ENCODE measurements at places on chromosomes 6 and 20.

DNA sequence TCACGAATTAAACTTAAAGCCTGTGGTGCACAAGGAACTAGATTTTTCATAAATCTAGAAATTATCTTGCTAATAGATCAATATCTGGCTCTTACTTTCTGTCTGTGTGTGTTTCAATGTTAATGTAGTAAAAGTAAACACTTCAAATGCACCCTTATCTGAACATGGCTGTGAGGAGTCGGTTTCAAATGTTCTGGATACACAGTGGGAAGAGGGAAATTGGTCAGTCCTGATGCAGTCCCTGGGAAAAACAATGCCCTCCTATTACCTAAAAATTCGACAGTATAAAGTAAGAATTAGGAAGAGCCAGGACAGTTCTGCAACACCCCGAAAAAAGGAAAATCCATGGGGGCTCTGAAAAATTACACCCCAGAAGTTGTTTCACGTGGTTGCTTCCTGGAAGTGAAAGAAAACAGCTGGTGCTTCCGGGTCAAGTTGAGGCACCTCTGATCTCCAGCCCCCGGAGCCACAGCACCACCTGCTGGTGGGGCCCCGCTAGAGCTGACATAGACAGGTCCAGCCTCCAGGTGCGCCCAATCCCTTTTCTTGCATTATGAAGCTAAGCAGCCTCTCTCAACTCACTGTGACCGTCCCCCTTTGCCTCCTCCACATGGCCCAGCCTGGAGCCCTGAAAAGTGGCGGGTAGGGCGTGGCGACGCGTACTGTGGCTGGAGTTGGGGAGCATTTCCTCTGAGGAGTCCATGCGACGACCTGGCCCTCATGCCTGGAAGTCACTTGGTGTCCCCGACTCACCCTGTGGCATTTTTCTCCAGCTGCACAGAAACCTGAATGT, 8.3 kb downstream of the SEMG2 start:
- no peak for DNase-seq

DNA sequence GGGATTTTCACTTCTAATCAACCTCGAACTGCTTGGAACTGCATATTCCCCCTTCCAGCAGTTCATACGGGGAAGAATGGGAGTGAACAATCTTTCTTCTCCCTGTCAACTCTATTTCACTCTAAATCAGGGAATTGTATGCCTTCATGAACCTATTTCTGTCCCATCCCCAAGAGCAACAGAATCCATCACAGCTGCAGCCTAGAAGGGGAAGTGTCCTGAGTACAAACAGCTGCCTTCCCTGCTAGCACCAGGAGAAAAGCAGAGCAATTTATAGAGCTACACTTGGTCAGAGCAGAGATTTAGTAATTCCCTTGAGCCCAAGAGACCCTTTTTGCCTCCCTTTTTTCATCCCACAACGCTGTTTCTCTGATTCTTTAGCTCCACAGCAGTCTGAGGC, 208.4 kb downstream of the ADGRG6 start:
- DNase-seq = no peak

GRCh38 chr20:57868310-57868709, 158.5 kb upstream of the PMEPA1 start:
- DNase-seq = no peak

DNA sequence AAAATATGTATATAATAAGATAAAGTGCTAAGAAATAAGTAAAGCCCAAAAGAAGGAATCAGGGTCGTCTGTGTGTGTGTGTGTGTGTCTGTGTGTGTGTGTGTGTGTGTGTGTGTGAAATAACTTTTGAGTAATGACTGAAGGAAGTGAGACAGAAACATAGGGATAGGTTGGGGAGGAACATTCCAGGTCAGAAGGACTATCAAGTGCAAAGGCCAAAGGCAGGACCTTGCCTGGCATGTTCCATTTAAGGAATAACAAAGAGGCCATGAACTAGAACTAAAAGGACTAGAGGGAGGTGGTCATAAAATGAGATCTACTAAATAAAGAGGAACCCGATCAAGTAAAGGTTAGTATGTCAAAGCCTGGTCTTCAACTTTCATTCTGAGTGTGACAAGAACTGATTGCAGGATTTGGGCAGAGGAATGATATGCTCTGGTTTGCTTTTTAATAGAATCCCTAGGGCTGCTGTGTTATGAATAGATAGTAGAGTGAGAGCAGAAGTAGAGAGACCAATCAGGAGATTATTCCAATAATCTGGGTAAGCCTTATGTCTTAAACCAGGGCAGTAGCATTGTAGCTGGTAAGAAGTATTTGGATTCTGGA, 6.9 kb downstream of the ENPP3 start:
- DNase-seq = no peak

- DNase-seq = no peak
Measured at GRCh38 chr6:119476024-119476423, 126.5 kb upstream of the MAN1A1 start.

Measured in activated CD8-positive, alpha-beta memory T cell treated with anti-CD3 and anti-CD28 coated beads for 1 hour (primary cell).